ENCODE measurements at places on chromosomes 12 and 14.

- DNase-seq = no peak
Measured at GRCh38 chr12:51307655-51308593, 16.1 kb downstream of the BIN2 start.

GRCh38 chr14:85471744-85472143, 58.2 kb upstream of the FLRT2 start:
- no peak for DNase-seq

DNA sequence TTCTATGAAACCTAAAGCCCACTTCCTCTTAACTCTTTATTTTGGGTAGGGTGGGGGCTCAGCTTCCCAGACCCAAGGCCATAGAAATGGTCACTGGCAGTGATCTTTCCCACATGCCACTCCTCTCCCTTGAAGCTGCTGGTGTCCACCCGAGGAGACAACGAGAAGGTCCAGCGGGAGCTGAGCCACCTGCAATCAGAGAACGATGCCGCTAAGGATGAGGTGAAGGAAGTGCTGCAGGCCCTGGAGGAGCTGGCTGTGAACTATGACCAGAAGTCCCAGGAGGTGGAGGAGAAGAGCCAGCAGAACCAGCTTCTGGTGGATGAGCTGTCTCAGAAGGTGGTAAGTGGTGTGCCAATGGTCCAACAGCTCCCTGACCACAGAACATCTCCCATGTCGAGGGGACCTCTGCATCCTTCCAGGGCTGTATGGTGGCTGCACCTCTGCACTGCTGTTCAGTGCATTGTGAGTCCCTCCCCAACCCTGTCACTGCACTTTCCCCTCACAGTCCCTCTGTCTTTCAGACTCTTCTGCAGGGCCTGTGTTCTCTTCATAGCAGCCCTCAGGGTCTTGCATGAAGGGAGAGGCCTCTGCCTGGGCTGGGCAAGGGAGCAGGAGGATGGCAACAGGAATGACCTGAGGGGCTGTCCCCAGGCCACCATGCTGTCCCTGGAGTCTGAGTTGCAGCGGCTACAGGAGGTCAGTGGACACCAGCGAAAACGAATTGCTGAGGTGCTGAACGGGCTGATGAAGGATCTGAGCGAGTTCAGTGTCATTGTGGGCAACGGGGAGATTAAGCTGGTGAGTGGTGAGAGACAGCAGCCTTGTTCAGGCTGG, 18.8 kb upstream of the PIP4K2C start:
- no peak for DNase-seq

- no peak for DNase-seq
Measured at GRCh38 chr14:25521616-25522015, 471.7 kb upstream of the STXBP6 start.

- DNase-seq = no peak
Measured at GRCh38 chr12:74393272-74393671, 144.4 kb upstream of the ATXN7L3B start.

- DNase-seq = no peak
Measured at GRCh38 chr14:67573228-67574010, 26.6 kb downstream of the PIGH start.

DNA sequence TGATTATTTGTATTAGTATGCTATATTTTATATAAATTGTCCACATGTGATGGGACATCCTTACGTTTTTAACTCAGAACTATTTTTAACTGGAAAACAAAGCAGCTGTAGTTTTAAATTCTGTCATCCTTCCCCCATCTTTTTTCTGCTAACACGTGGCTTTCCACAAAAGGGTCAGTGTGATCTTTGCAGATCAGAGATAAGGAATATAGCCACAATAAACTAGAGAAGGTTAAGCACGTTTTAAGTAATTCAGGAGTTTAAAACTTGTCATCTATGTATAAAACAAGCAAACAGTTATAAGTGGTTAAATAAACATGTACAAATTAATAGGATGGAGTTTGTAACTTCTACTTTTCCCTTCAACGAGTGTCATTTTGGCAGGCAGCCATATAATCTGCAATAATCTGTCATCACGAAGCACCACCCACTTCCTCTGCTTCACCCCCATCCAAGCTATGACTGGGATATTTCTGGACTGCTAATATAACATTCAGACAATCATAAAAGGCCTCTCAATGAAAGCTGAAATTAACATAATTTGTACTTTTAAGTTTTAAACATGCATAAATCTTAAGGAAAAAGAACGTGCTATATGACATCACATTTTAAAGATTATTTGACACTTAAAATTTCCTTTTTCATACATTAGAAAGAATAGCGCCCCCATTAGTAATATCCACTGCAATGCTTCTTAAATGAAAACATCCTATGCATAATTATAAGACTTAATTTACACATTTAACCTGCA, 15.3 kb downstream of the TAOK3 start:
- no peak for DNase-seq

DNA sequence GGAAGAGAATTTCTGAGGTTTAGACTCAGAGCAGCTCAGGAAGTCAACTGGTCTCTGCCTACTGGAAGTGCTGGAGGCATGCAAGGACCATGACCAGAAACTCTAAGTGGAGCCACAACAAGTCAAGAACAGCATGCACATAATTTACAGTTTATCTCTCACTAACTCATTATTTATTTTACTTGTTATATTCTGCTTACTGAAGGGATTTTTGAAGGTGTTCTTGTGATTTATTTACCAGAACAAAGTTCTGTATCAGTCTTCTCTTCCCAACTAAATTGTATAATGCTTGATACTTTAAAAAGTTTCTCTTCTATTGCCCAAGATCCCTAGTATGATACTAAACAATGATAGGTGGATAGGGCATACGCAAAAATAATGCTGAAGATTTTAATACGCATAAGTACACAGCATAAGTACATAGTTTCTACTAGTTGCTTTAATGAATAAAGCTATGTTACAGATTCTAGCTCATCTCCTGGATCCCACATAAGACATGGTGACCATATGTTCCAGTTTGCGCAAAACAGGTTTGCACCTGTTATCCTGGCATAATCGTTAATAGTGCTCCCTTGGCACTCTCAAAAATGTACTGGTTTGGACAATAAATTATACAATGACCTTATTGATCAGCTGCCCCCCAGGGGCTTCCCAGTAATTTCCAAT, 11.6 kb upstream of the SPTB start:
- no peak for DNase-seq

GRCh38 chr14:68124979-68125731, 305.6 kb downstream of the RAD51B start:
- DNase-seq = no peak

DNA sequence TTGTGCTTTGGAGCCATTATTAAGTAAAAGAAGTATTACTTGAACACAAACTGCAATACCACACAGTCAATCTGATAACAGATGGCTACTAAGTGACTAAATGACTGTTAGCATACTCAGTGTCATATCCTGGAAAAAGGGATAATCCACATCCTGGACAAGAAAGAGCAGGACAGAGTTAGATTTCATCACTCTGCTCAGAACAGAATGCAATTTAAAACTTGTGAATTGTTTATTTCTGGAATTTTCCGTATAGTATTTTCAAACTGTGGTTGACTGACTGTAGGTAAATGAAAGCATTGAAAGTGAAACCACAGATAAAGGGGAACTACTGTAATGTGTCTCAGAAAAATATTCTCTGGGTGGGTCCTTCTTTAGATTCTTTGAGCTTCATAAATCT, 458.8 kb downstream of the TMEM117 start:
- DNase-seq = no peak

DNA sequence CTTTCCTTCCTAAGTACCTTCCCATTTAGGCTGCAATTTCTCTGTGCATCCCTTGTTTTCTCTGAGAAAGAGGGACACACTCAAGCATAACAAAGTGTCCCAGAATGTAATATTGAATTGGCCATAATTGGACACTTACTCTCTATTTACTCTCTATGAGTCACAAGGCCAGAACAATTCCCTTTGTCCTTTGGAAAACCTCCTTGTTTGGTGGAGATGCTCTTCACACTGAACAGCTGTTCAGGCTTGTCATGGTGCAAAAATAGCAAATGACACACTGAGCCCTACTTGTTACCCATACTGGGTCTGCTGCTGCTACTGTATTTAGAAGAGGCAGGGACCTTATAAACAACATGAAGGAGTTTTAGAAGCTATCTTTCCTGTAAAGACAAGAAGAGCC, 1590.5 kb upstream of the TMEM132C start:
- no peak for DNase-seq

- peak; percentile 75 for DNase-seq
Measured at GRCh38 chr14:55107766-55108554, 21.1 kb upstream of the LGALS3 start.

DNA sequence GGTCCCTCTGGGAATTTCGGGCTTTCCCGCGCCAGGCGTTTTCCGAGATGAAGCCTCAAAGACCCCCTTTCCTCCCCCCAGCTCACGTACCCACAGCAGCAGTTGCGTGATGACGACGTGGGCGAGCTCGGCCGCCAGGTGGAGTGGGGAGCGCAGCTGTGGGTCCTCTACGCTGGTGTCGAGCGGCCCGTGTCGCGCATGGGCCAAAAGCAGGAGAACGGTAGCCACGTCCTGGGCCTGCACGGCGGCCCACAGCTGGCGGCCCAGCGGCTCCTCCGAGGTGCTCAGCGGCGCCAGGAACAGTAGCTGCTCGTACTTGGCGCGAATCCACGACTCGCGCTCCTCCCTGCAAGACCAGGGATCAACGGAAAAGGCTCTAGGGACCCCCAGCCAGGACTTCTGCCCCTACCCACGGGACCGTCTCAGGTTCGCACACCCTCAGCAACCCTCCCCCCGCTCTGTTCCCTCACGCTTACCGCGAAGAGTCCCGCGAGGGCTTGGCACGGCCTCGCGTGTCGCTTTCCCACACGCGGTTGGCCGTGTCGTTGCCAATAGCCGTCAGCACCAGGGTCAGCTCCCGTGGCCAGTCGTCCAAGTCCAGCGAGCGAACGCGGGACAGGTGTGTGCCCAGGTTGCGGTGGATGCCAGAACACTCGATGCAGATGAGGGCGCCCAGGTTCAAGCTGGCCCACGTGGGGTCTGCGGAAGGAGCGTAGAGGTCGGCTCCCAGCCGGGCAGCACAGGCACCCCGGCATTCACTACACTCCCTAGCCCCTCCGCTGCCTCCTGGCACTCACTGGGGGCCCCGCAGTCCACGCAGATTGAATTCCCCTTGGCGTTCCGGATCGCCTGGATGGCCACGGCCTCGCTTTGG, 11.4 kb downstream of the AGAP2 start:
- peak; percentile 59 for DNase-seq

DNA sequence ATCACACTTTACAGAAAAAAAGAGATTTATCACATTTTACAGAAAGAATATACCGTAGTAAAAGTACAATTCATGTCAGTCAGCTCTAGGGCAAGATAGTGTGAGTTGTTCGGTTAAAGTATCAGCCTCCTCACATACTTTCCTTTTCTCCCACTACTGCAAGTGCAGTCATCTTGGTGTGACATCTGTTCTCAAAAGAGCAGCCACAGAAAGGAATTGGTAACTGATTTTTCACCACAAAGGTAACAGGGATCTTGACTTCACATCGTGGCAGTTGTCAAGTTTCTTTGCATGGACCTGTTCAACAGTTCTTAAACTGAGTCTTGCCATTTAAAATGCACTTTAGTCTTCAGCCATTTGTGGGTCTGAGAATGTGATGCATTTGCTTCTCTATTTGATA, 5.0 kb upstream of the E2F7 start:
- DNase-seq = no peak

DNA sequence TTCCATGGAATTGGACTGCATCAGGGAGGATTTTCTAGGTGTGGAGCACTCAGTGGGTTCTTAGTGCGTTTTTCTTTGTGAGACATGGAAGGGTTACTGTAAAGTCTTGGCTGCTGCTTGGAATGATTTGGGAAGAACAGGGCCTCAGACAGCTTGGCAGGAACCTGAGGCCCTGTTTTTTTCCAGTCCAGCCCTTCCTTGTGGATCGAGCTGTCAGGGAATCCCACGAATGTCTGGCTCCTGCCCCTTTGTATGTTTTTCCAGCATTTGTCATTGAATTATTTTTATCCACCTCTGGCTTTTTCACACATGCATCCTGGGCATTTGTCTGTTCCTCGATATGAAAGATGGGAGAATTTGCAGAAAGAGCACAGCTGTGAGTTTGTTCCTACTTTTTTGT, 158.5 kb downstream of the TGFB3 start:
- no peak for DNase-seq

- DNase-seq = no peak
Measured at GRCh38 chr12:71159264-71159663, 1.5 kb upstream of the TSPAN8 start.

GRCh38 chr14:44639781-44640385, 132.8 kb upstream of the FSCB start:
- no peak for DNase-seq

GRCh38 chr14:81224222-81224621, 3.5 kb upstream of the GTF2A1 start:
- no peak for DNase-seq

DNA sequence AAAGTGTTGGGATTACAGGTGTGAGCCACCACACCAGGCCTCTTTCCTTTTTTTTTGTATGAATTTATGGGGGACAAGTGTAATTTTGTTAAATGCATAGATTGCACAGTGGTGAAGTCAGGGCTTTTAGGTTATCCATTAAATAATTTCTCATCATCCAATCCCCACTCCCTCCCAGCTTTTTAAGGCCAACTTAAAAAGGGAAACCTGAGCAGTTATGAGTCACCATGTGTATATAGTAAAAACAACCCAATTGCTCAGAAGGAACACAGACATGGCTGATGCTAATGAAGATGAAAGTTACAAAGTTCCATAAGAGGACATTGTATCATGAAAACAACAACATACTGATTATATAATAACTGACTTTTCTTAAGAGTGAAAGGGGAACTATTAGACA, 25.6 kb upstream of the ARID2 start:
- DNase-seq = no peak

DNA sequence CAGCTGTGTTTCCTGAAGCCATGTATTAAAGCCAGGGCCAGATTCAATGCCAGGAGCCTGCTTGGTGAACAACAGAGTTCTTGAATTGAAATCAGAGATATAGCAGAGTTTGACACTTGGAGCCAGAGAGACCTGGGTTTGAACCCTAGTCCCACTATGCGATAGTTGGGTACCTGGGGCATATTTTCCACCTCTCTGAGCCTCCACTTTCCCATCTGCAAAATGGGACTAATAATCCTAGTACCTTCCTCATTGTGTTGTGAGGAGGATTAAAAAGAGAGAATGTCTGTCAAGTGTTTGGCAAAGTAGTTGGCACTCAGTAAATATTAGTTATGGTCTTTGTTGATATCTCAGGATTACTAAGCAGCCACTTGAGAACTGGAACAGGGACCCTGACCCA, 6.0 kb upstream of the HRK start:
- no peak for DNase-seq

GRCh38 chr14:100421756-100422470, 98.8 kb downstream of the SLC25A47 start:
- no peak for DNase-seq

GRCh38 chr14:91606851-91607250, 96.7 kb upstream of the PPP4R3A start:
- DNase-seq = no peak
